Fibroblast of lung (primary cell): ENCODE measurements at places on chromosomes 7 and 10.

- DNase-seq, result no peak
Observed at GRCh38 chr7:144866189-144866588, 30.3 kb upstream of the TPK1 start.

GRCh38 chr7:39392151-39392550 lies 174.1 kb upstream of the YAE1 start:
- no peak for DNase-seq

GRCh38 chr10:6737758-6738111 lies 157.7 kb upstream of the PRKCQ start:
- no peak for DNase-seq

DNA sequence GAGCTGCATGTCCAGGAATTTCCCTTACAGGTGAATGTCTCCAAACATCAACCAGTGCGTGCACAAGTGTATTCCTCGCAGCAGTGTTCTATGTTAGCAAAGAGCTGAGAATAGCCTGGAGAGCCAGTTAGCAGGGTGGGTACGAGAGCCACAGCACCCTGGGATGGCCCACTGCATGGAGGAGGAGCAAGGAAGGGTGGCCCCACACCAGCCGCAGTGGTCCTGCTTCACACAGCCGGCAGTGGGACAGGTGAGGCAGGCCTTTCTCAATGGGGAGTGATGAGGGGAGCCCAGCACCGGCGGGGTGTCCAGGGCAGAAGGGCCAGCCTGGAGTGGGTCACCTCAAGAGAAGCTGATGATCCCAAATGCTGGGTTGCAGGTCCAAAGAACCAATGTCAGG lies 240.7 kb downstream of the TCERG1L start:
- no peak for DNase-seq

- peak; percentile 92 for DNase-seq
Observed at GRCh38 chr10:3873728-3874461, 88.9 kb upstream of the KLF6 start.

GRCh38 chr7:3949242-3949640 lies 648.2 kb downstream of the SDK1 start:
- DNase-seq, result peak; percentile 51

GRCh38 chr10:60572511-60573194 lies 183.0 kb upstream of the ANK3 start:
- DNase-seq, result peak; percentile 63

GRCh38 chr7:1246160-1246870 lies 13.6 kb downstream of the UNCX start:
- no peak for DNase-seq

DNA sequence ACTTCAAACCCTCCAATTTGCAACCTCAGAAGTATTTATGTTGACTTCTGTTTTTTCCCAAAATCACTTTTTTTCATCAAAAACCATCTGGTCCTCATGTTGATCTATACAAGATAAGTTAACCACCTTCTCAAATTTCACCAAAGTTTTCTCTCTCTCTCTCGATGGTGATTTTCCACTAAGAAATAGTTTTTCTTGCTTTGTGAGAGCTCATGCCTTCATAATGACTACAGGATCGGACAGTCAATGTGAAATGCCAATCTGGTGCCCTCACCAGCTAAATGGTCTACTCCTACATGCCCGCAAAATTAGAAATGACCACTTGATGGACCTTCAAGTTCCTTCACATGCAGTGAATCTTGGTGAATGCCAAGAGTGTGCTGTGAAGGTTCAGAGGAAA lies 40.4 kb downstream of the CNNM1 start:
- DNase-seq, result peak; percentile 49

- peak; percentile 91 for DNase-seq
Observed at GRCh38 chr10:22340329-22341189, 4.7 kb upstream of the SPAG6 start.

GRCh38 chr7:70665997-70666396 lies 465.9 kb upstream of the GALNT17 start:
- DNase-seq, result no peak
